ENCODE measurements at places on chromosomes 2 and 18. TPM values are rescaled to one million over a fixed set of nuclear protein-coding genes. Genes with fewer than 3 reads are reported as not detected.

SERPINB3 gene
- not detected for total RNA-seq

ABCG8 gene
- total RNA-seq: not detected

CRACDL gene
- 3.0 TPM for total RNA-seq

IFIH1 gene
- total RNA-seq: 5.3 TPM

C2orf15 gene
- total RNA-seq: 0.13 TPM

MBD1 gene
- 34.3 TPM for total RNA-seq

RNF125 gene
- total RNA-seq: 4.5 TPM

KCNS3 gene
- 0.25 TPM for total RNA-seq

GULP1 gene
- total RNA-seq: 2.6 TPM

- DNase-seq: no peak
These were observed 101.6 kb upstream of the RIOK3 start for GRCh38 chr18:23351521-23351920.

GRCh38 chr2:12965540-12966269 lies 249.0 kb downstream of the TRIB2 start:
- DNase-seq: peak; percentile 87

DNA sequence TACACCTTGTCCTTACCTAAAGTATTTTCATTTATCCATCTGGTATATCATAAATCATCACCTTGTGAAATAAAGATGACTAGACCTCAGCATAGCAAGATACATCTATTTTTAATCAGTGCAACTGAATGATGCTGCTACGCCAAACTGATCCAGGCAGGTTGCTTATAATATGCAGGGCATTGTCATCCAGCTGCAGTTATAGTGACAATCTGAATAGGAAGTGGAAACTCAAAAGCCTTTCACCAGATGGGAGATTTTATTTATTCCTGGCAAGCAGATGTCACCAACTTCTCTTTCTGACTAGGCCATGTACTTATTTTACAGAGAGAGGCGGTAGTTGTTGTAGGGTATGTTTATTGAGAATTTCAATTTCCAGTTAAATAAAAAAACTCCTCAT lies 747.3 kb downstream of the ADCYAP1 start:
- no peak for DNase-seq

- no peak for DNase-seq
These were observed 11.6 kb downstream of the GLI2 start for GRCh38 chr2:120747281-120747680.

GRCh38 chr2:8984157-8984556 lies 19.3 kb downstream of the MBOAT2 start:
- DNase-seq: no peak

- DNase-seq: peak; percentile 71
These were observed 72.3 kb downstream of the SPATS2L start for GRCh38 chr2:200378652-200379290.

DNA sequence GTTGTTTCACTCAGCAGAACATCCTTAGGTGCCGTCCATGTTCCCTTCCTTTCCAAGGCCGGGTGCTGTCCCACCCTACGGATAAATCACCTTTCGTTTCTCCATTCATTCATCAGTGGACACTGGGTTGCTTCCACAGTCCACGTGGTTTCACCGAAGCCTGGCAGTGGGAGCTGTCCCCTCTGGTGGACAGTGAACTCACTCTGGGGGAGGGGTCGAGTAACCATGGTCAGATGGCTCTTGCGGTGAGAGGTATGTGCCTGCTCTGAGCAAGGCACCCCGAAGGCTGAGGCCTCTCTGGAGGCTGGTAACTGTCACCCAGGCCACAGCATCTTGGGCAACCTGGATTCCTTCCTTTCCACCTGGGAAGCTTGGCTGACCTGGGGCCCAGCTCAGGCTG lies 61.5 kb upstream of the TWIST2 start:
- DNase-seq: no peak

DNA sequence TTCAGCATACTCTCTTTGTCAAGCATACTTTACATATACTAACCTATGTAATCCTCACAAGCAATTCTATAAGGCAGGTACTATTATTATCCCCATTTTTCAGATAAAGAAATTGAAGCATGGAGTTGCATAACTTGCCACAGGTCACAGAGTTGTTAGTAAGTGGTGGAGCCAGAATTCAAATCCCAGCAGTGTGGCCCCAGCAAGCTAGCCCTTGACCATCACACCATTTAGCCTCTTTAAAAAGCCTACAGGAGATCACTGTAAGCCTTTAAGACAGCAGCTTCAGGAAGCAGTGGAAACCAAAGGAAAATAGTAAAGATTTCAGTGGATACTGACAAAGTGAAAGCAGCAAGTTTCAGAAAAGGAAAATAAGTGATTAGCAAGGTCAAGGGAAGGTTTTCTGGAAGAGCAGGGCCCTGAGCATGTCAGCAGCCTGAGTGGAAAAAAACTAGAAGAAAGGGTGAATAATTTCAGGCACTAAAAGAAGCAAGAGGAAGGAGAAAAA lies 11.7 kb downstream of the B4GALT6 start:
- DNase-seq: no peak

GRCh38 chr2:23158306-23158705 lies 226.7 kb upstream of the KLHL29 start:
- no peak for DNase-seq

DNA sequence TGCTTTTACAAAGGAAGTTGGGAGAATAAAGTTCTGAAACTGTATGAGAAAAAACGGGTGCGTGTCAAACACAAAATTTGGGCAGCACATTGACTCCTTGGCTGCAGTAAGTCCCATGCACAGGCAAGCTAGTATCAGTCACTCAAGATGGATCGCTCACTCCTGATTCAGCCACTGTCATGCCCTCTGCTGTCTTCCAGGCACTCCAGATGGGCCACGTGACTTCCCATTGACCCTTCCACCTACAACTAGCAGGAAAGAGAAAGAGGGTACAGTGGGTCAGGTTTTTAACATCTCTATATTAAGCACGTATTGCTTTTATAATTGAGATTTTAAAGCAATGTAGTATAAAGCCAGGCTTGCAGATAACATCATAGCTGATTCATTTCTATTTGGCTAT lies 8.6 kb downstream of the ARHGEF33 start:
- DNase-seq: no peak

DNA sequence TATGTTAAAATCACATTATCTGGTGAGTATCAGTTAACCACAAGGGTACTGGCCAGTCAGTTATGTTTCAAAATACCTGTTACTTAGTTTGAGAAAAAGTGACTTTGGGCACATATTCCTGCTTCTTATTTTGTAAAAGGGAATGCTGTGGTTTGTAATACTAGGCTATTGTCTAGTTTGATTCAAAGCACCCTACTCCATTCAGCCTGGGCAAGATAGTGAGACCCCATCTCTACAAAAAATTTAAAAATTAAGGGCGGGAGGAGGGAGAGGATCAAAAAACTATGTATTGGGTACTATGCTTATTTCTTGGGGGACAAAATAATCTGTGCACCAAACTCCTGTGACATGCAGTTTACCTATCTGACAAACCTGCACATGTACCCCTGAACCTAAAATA lies 18.9 kb downstream of the MBD5 start:
- no peak for DNase-seq

DNA sequence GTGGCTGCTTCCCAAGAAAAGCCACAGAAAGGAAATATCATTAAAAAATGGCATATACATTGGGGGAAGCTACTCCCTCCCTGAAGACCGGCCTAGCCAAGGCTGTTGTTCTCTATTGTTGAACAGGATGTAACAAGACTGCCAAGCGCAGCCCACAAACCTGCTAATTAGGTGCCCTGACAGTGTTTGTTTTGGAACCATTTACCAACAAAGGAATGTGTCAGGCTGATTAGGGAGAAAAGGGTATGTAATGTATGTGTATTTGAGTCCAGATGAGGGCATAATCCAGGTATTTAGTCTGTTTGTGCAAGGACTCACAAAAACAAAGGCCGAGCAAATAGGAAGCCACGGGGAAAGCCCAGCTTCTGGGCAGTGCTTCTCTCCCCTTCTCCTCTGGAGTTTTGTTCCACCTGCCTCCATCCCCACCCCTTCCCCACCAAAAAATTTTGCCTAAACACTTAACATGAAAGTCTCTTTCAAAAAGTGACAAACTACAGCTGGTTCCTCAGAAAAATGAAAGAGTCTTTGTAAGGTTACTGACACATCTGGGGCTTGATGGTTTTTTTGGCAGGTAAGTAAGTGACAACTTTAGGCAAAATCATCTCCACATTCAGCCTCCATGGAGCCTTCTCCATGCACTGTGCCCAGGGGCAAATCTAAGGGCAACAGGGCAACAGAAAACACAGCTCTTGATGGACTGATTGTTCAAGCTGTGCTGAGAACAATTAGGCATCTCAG lies 78.3 kb upstream of the FZD5 start:
- DNase-seq: peak; percentile 97

DNA sequence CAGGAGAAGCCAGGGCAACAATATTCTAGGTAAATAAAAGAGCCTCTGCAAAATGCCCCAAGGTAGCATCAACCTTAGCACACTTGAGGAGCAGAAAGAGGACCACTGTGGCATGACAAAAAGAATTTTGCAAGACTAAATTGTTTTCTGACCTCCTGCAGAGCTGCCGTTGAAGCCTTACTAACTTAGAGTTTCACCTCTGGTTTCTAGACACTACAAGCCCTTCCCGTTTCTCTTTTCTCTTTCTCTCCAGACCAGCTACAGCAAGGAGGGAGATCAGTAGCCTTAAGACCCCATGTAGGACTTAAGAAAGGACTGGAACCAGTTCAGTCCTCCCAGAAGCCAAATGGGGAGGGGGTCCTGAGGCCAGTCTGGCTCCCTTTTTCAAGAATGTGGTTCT lies 73.3 kb upstream of the SP3 start:
- no peak for DNase-seq

DNA sequence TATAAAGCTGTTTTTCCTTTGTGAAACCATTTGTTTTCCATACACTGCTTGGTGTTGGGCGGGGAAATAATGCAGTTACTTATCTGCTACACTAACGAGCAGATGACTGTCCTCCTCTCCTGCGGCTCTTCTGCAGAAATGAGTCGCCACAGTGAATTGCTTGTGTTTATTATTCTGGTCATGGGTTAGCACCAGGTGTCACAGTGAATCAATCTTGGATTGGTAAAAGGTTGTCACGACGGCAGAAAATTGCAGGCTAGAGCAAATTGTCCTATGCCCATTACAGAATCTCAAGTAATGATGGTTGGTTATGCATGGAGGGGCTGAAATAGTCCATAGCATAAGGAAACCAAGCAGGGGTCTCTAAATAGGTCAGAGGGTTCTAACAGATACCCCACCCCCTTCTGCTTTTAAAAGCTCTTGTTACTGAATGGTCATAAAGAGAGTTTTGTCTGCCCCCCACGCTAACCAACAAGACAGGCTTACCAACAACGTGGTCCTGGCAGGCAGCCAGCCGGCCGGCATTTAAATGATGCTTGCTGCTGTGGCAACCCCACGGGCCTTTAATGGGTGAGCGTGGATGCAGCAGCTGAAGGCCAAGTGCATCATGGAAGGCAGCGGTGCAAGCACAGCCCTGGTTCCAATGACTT lies 29.5 kb downstream of the RAB31 start:
- DNase-seq: peak; percentile 19

DNA sequence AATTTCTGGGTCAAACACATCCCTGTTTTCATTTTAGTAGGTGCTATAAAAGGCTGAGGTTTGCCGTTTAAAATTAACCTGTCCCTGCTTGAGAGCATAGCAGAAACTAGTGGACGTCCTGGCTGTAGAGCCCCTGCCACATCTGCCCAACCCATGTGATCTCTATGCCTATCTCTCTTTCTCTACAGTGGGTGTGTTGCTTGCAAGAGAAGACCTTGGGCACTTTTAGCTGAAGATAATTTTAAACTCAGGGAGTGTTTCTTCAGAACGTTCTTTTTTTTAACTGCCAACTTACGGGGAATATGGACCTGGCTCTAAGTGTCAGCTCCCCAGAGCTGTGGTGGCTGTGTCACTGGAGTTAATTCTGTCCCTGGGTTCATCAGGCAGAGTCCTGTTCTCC lies 100.6 kb downstream of the NRP2 start:
- DNase-seq: no peak

DNA sequence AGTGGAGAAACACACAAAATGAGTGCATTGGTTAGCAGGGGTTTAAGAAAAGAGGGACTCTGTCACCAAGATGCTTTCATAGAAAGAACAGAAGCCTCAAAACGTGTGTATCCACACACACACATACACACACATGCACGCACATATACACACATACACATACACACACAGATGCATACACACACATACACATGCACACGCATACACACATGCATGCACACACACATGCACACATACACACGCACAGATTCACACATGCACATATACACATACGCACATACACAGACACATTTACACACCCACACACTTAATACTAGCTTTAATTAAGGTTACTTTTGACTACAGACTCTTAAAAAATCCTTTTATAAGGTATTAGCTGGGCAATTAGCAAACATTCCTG lies 84.6 kb upstream of the TPO start:
- no peak for DNase-seq

DNA sequence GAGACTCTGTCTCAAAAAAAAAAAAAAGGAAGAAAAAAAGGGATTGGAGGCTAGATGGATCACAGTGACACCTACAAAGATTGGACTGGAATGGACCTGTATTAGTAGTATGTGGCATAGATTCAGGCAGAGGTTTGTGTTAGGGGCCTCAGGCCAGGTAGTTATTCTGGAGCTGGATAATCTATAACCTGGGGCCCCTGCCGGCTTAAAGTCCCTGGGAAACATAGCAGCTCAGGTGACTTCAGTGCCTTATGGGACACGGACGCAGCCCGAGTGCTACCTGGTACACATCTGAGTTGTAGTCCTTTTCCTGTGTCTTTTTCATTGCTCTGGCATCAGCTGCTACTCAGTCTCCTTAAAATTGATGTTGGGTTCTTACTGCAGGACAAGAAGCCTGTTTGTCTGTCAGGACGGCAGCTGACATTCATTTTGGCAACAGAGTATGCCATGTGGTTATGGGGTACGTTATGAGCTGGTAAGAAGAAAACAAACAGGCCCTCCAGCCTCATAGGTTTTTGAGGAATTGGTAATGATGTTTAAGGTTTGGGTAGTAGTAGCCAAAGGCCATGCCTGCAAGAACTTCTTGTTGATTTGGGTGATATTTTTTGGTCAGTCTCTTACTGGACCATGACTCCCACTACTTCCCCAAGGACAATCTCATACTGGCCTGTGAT lies 27.8 kb downstream of the AGFG1 start:
- DNase-seq: no peak

DNA sequence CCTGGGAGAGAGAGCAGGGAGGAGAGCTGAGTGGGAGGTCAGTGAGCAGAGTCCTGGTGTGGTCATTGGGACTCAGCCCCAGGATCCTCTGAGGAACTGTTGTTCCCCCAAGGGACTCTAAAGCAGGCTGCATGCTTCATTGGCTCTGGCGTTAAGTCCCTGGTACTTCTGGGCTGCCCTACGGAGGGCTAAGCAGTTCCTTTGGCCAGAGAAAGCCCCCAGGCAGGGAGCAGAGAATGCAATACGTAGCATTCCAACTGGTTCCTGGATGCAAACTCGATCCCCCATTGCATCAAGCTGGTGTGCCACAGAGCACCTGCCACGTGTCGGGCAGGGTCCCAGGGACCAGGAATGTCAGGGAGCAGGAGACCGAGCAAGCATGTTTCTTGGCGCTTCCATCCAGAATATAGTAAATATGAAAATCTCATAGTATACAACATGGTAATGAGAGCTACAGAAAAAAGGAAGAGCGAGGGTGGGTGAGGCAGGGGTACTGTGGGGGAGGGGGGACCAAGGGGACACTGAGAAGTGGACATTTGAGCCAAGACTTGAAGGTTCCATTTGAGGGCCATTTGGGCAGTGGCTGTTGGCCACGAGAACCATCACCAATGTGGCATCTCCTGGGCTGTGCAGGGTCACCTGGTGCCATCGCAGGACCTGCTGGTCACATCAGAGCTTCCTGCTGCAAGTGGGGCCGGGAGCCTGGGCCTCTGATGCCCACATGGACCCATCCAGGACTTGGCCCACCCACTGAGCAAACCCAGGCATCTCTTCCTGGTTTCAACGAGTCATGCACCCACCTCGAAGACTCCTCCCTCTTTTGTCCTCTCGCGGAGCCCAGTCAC lies 160.4 kb downstream of the ASB1 start:
- no peak for DNase-seq

Measured in dermis microvascular lymphatic vessel endothelial cell (primary cell).